Fibroblast of lung (primary cell): ENCODE measurements at places on chromosomes 5 and 9. TPM values are rescaled to one million over a fixed set of nuclear protein-coding genes. Genes with fewer than 3 reads are reported as not detected.

GRCh38 chr5:168951356-168951755 lies 349.6 kb downstream of the SLIT3 start:
- no peak overlapping the region for H3K4me3 ChIP-seq
- H3K27ac ChIP-seq: no peak overlapping the region
- no peaks in the 10 kb centered on the region for H3K36me3 ChIP-seq
- no peaks in the 10 kb centered on the region for H3K27me3 ChIP-seq

- DNase-seq: no peak
- no peak overlapping the region for H3K4me3 ChIP-seq
- H3K36me3 ChIP-seq: no peaks in the 10 kb centered on the region
- H3K27ac ChIP-seq: no peak overlapping the region
Observed at GRCh38 chr5:78959767-78960166, 25.3 kb downstream of the ARSB start.

DNA sequence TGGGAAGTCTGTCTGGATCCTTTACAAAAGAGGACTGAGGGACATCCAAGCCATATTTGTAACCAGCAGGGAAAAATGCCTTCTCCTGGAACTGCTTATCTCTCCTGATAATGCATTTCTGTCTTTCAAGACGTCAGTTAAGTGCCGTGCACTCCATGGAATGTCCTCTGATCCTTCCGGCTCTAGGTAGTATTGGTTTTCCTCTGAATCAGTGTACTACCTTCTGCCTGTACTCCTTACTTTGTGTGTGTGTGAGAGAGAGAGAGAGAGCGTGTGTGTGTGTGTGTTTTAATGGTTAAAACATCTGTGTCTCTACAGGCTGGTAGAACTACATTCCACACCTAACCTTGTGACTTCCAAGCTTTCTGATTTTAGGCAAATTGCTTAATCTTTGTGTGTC lies 89.9 kb downstream of the PIP5K1B start:
- no peaks in the 10 kb centered on the region for H3K36me3 ChIP-seq
- no peak overlapping the region for H3K4me3 ChIP-seq
- H3K27ac ChIP-seq: no peak overlapping the region
- H3K27me3 ChIP-seq: no peaks in the 10 kb centered on the region
- no peak for DNase-seq
- no peaks in the 10 kb centered on the region for H3K4me1 ChIP-seq

DNA sequence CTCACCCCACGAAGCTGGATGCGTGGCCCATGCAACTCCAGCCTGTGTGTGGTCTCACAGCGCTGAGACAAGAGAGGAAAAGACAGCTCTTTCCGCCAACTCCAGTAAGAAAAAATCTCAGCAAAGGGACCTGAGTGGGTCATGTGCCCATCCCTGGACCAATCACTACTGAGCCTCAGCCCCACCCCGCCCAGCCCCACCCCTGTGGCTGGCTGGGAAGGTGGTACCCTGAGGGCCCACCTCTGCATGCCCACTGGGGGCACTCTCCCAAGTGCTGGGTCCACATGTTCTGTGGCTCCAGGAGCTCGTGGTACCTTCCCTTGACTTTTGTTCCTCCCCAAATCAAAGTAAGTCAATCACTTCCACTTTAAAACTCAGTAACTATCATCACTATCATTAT lies 105.1 kb upstream of the SMIM23 start:
- H3K27ac ChIP-seq: no peak overlapping the region
- no peak overlapping the region for H3K4me3 ChIP-seq
- DNase-seq: no peak

- DNase-seq: peak; percentile 10
- no peaks in the 10 kb centered on the region for H3K4me1 ChIP-seq
- H3K4me3 ChIP-seq: no peak overlapping the region
- H3K27ac ChIP-seq: no peak overlapping the region
Observed at GRCh38 chr9:116112236-116112635, 41.4 kb upstream of the PAPPA start.

DNA sequence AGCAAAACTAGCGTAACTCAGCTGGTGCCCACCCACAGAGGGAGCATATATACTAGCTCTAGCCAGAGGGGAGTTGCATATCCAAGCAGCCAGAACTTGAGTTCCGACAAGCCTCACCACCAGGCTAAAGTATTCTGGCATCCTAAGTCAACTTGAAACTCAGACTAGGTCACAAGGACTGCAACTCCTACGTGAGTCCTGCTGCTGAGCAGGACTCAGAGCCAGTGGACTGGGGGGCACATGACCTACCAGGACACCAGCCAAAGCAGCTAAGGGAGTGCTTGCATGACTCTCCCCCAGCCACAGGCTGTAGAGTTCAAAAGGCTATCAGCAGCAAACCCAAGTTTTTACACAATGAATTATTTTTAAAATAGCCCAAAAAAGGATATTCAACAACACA lies 26.1 kb downstream of the SPDL1 start:
- no peaks in the 10 kb centered on the region for H3K27me3 ChIP-seq
- no peaks in the 10 kb centered on the region for H3K4me1 ChIP-seq
- H3K36me3 ChIP-seq: no peaks in the 10 kb centered on the region

GRCh38 chr9:131398204-131398603 lies 4.3 kb downstream of the PRRC2B start:
- H3K4me1 ChIP-seq: peaks cover 37% of the 10 kb centered on the region
- H3K36me3 ChIP-seq: no peaks in the 10 kb centered on the region
- DNase-seq: peak; percentile 71
- no peak overlapping the region for H3K27ac ChIP-seq
- no peak overlapping the region for H3K4me3 ChIP-seq
- no peaks in the 10 kb centered on the region for H3K27me3 ChIP-seq

- no peaks in the 10 kb centered on the region for H3K27me3 ChIP-seq
- no peaks in the 10 kb centered on the region for H3K36me3 ChIP-seq
- DNase-seq: no peak
Observed at GRCh38 chr5:18507114-18507513, 872.9 kb downstream of the TAF11L14 start.

GRCh38 chr9:84990416-84990815 lies 320.9 kb downstream of the NTRK2 start:
- no peaks in the 10 kb centered on the region for H3K36me3 ChIP-seq
- no peak overlapping the region for H3K27ac ChIP-seq
- H3K27me3 ChIP-seq: no peaks in the 10 kb centered on the region
- no peak overlapping the region for H3K4me3 ChIP-seq

GRCh38 chr9:37209431-37210386 lies 89.3 kb downstream of the ZCCHC7 start:
- H3K27ac ChIP-seq: no peak overlapping the region
- no peaks in the 10 kb centered on the region for H3K27me3 ChIP-seq
- DNase-seq: no peak
- no peak overlapping the region for H3K4me3 ChIP-seq
- H3K36me3 ChIP-seq: peaks cover 2% of the 10 kb centered on the region
- no peaks in the 10 kb centered on the region for H3K4me1 ChIP-seq

GRCh38 chr5:59142927-59143326 lies 560.1 kb downstream of the RAB3C start:
- H3K27ac ChIP-seq: no peak overlapping the region
- no peaks in the 10 kb centered on the region for H3K27me3 ChIP-seq
- no peaks in the 10 kb centered on the region for H3K36me3 ChIP-seq
- no peaks in the 10 kb centered on the region for H3K4me1 ChIP-seq
- no peak for DNase-seq
- H3K4me3 ChIP-seq: no peak overlapping the region

- no peak overlapping the region for H3K4me3 ChIP-seq
- no peaks in the 10 kb centered on the region for H3K27me3 ChIP-seq
- H3K27ac ChIP-seq: no peak overlapping the region
Observed at GRCh38 chr9:96333958-96334357, 32.0 kb upstream of the HSD17B3 start.

- H3K27me3 ChIP-seq: no peaks in the 10 kb centered on the region
- H3K4me1 ChIP-seq: peaks cover 15% of the 10 kb centered on the region
- DNase-seq: no peak
- no peak overlapping the region for H3K27ac ChIP-seq
Observed at GRCh38 chr9:106891286-106891685, 28.3 kb downstream of the ZNF462 start.

DNA sequence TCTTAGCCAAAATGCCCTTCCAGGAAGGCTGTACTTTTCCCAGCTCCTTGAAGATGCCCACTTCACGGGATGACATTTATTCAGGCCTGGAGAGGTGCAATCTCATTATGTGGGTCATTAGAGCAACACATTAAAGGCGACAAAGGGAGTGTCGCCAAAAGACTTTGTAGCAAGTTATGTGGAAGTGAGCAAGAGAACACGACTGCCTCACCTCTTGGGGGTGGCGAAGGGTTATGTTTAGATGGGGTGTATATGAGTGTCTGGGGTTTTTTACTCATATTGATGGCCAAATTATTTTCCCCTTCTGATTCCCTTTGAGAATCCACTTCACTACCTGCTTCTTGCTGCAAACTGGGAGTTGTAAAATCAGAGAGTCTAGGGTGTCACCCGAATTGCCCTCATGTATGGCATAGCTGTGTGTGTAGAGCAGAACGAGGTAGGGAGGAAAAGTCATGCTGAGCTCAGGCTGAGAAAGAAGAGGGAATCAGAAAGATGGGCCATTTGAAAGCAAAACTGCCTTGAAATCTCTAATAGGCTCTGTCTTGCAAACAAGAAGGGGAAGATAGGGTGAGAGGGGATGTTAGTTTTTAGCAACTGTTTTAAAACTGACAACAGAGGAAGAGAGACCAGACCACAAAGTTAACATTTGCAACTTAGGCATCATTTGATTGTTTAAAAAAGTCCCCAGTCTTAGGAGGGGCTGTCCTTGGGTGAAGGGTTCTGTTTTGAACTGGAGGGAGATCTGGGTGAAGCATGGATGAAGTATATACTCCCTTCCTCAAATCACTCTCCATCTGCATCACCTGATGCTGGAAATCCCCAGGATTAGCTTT lies 97.1 kb upstream of the IL12B start:
- no peaks in the 10 kb centered on the region for H3K27me3 ChIP-seq
- no peaks in the 10 kb centered on the region for H3K4me1 ChIP-seq
- no peak for DNase-seq
- H3K27ac ChIP-seq: no peak overlapping the region
- no peak overlapping the region for H3K4me3 ChIP-seq

DNA sequence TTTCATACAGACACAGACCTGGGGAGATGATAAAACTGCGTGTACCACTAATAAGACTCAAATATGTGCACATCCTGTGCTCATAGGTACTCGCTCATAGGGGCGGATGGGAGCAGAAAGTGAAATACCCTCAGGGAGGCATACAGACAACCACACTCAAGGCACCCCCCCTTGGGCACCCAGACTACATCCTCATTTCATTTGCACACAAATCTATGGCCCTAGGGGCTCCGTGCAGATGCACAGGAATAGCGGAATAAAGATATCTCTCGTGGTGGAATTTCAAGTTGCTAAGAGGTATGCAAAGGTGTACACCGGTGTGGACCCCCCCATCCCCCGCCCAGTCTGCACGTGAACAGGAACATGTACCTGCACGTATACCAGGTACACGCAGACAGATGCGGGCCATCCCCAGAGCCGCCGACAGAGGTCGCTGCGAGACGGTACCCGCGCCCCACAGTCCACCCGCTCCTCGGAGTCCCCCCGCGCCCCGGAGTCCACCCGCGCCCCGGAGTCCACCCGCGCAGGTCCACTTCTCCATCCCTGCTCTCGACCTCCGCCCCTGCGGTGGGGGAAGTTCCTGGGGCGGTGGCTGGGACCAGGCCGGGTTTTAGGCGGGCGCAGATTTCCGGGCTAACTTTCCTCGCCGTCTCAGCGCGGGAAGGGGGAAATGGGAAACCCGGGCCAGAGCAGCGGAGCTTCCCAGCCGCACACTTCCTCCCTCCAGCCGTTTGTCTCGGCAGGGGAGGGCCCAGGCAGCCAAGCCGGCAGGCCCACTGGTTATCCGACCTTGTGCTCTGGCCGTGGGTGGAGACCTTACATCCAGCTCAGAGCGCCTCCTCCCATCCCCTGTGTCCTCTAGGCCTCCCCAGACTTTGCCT lies 1.0 kb upstream of the IL12B start:
- peak; percentile 43 for DNase-seq
- peak overlapping the region; percentile 16 for H3K27ac ChIP-seq
- no peaks in the 10 kb centered on the region for H3K27me3 ChIP-seq
- no peaks in the 10 kb centered on the region for H3K36me3 ChIP-seq
- H3K4me1 ChIP-seq: peaks cover 6% of the 10 kb centered on the region

DNA sequence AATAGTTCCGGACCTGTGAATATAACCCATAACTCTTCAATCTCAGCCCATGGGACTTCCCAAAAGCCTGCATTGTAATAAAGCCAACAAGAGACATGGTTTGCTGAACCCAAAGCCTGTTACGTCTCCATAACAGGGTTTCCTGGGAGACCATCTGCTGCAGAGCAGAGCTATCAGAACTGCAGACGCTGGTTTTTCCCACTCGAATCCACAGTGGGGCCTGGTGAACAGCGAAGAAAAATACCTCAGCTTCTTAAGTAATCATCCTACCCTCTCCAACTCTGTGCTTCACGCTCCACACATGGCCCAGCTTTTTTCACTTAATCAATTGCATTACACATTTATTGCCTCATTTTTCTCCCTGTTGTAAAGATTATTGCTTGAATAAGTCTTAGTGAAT lies 409.5 kb upstream of the GRIA1 start:
- H3K27me3 ChIP-seq: no peaks in the 10 kb centered on the region
- H3K4me3 ChIP-seq: no peak overlapping the region
- no peaks in the 10 kb centered on the region for H3K36me3 ChIP-seq

GRCh38 chr5:66967102-66967501 lies 229.5 kb downstream of the CD180 start:
- no peaks in the 10 kb centered on the region for H3K4me1 ChIP-seq
- no peaks in the 10 kb centered on the region for H3K36me3 ChIP-seq
- H3K27me3 ChIP-seq: no peaks in the 10 kb centered on the region
- no peak overlapping the region for H3K27ac ChIP-seq

DNA sequence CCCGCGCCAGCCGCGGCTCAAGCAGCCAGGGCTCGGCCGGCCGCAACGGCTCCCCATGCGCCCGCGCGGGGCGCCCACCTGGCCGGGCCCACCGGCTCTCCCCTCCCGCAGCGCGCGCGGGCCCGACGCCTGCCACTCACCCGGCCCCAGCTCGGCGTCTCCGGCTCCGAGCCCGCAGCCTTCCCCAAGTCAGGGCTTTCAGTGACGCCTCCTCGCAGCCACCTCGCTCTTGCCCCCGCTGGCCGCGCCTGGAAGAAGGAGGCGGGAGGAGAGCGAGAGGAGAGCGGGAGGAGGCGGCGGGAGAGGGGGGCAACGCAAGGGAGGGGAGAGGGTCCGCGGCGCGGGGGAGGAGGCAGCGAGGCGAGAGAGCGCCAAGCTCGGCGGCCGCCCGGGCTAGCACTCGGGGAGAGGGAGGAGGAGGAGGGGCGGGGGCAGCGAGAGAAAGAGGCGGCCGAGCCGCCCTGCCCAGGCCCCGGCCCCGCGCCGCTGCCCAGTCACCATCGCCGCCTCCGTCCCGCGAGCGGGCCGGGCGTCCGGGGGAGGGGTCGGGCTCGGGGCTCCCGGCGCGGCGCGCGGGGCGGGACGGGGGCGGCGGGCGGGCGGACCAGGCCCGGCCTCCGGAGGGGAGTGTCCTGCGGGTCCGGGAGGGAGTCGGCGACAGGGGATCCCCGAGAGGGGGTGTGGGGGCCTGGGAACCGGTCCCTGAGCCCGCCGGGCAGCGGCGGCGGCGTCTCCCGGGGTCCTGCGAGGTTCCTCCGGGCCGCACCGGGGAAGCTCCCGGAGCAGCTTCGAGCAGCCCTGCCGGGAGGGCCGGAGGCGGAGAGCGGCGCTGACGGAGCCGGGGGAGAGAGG lies at the start of gene LHFPL2:
LHFPL2 (minus strand) TSS at position 414 of the 852 bp plus-strand sequence. CDS start 138,559 bp downstream, outside the sequence.
- H3K27ac ChIP-seq: peak within 1 kb of the TSS; percentile 90
- H3K27me3 ChIP-seq: no peaks in the 10 kb centered on the region
- peak; percentile 74 for DNase-seq
- no peaks in the 10 kb centered on the region for H3K36me3 ChIP-seq

Gene ANKHD1
- total RNA-seq: 56.8 and 74.5 TPM in 2 replicates

Gene ECSCR
- not detected in 2 replicates for total RNA-seq

Gene RNF183
- total RNA-seq: not detected in 2 replicates

Gene CLTB
- total RNA-seq: 74.2 and 94.3 TPM in 2 replicates

Gene PCDHB5
- 1.8 and 2.8 TPM in 2 replicates for total RNA-seq

Gene FPGS
- total RNA-seq: 58.6 and 77.0 TPM in 2 replicates

Gene LRRC70
- total RNA-seq: 0.51 and 1.3 TPM in 2 replicates

Gene GFI1B
- total RNA-seq: under 0.01 TPM in 1 of 2 replicates, not detected in the other

Gene NUP214
- 8.7 and 12.2 TPM in 2 replicates for total RNA-seq

Gene GDNF
- 0.51 and 0.83 TPM in 2 replicates for total RNA-seq

Gene UGT3A1
- not detected in 2 replicates for total RNA-seq

Gene ACOT12
- 0.26 and 2.0 TPM in 2 replicates for total RNA-seq

Gene SLC36A3
- total RNA-seq: not detected in 2 replicates
